ENCODE measurements at places on chromosomes 6 and 20.

DNA sequence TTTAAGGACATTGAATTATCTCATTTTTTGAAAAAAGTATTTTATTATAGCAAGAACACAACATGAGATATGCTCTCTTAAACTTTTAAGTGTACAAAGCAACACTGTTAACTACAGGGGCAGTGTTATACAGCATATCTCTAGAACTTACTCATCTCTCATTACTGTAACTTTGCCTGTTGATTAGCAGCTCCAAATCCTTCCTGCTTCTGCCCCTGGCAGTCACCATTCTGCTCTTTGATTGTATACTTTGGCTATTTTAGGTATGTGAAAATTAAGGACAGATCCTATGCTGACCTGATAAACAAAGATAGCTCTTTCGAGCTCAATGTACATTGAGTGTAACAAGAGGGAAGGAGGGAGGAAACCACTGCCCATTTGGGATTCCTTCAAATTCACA lies 1349.8 kb upstream of the GJE1 start:
- no peak for DNase-seq

- no peak for DNase-seq
Observed at GRCh38 chr6:28488916-28489365, 26.7 kb downstream of the GPX6 start.

- DNase-seq: no peak
Observed at GRCh38 chr6:149440735-149441671, 40.9 kb downstream of the SUMO4 start.

- no peak for DNase-seq
Observed at GRCh38 chr6:95935736-95936135, 80.0 kb upstream of the FUT9 start.

DNA sequence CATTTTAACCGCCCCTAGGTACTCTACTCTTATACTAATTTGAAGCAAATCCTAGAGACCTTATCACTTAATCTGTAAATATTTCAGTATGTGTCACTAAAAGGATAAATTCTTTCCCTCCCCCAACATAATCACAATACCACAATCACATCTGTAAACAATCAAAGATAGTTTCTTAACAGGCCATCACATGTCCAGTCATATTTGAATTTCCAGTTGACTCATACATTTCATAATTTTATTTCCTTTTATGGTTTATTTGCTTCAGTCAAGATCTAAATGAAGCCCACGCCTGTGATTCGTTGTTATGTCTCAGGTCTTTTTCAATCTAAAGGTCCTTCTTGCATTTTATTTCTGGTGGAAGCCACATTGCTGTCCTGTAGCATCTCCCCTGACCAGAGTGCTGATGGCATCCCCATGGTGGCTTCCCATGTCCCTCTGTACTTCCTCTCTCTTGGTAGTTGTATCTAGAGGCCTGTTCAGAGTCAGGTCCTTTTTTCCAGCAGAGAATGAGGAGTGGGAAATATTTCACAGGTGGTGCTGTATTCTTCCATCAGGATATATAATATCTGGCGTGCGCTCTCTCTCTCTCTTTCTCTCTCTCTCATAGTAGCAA lies 128.6 kb upstream of the SLC22A23 start:
- no peak for DNase-seq

DNA sequence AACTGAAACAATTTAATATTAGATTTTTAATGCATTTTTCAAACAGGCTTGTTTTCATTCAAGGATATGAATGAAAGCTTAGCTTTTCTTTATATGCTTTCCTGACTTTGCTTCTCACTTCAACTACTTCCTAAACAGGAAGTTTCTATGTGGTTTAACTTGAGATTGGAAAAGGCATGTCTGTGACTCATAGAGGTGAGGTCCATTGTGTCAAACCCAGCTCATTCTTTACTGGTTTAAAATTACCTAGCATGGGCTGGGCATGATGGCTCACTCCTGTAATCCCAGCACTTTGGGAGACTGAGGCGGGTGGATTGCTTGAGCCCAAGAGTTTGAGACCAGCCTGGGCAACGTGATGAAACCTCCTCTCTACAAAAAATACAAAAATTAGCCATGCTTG lies 34.4 kb downstream of the EFHC1 start:
- no peak for DNase-seq

DNA sequence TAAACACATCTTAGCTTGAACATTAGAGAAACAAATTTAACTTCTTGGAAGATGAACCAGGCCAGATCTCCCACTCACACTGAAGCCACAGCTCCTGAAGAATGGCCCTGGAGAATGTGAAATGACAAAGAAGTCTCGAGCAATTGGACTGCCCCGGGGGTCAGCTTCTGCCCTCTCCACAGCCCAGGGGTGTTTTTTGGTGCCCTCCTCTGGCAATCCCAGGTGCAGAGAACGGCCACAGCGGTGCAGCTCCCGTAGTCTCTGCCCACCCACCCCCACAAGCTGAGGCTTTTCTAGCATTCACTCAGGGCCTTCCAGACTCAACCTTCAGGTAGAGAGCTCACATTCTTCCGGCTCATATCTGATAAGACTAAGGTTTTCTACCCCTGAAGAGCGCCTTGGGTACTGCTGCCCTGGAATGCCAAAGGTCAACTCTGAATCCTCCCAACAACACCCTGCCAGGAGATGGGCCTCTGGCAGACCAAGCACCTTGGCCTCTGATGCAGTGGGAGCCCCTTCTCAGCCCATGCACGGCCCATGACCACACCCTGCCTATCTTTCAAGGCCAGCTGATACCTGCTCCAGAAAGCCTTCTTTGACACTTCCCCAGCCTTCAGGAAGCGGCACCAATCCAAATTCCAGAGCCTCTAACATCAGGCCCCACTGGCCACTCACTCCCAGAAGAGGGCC lies 208.3 kb downstream of the SYNDIG1 start:
- DNase-seq: no peak

GRCh38 chr6:56528412-56528841 lies 114.3 kb downstream of the DST start:
- DNase-seq: no peak

- DNase-seq: no peak
Observed at GRCh38 chr20:52004018-52004417, 187.6 kb downstream of the ZFP64 start.

DNA sequence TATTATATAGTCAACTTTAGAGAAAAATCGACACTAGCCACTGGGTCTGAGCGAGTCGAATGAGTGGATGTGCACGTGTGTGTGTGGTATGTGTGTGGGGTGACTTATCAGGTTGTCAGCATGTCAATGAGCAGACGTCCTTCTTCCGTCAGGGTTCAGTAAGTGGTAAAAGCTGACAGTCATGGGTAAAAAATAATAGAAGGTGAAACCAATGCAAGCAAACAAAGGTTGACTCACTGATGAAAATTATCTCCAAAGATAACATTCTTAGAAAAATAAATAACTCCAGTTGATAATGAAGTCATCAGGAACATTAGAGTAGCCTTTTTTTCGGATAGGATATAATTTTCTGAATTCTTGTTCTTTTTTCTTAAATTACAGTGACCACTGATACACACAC lies 243.8 kb upstream of the FOXQ1 start:
- DNase-seq: no peak

DNA sequence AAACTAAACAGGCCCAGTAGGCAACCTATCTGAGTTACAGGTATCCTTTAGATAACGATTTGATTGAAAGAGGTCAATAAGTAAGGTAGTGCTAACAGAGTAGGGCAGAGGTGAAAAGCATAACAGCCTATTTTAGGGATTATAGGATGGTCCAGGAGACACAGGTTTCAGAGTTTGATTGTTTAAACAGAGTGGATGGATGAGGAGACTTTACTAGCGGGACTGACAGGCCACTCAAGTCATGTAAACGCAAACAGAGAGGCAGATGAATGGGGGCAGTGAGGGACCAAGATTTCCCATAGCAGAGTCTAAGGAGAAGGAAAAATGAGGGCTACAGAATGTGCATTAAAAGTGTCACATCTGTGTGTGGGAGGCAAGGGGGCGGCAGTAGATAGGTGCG lies 4.8 kb downstream of the NEDD9 start:
- no peak for DNase-seq

- DNase-seq: no peak
Observed at GRCh38 chr6:130945401-130945919, 117.6 kb downstream of the EPB41L2 start.

- DNase-seq: no peak
Observed at GRCh38 chr6:63525186-63525878, 46.9 kb upstream of the LOC128125822 start.

DNA sequence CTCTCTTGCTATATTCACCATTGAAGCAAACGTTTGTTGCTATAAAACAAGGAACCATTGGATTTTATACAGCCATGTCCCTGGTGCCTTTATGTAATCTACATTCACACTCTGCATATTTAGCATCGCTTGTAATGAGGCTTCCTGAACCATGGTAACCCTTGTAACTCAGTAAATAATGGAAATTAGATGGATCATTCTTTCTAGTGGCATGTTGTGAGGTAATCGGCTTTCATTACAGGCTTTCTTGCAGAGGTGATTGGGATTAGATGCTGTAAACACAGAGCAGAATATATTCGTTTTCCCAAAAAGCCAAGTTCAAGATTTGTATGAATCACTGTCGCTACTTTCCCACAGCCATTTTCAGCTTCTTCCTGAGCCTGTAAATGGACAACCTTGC lies 36.1 kb downstream of the SMPDL3A start:
- DNase-seq: no peak

GRCh38 chr6:12034837-12035236 lies 22.7 kb downstream of the HIVEP1 start:
- DNase-seq: no peak
